ENCODE measurements at places on chromosomes 7 and 10.

DNA sequence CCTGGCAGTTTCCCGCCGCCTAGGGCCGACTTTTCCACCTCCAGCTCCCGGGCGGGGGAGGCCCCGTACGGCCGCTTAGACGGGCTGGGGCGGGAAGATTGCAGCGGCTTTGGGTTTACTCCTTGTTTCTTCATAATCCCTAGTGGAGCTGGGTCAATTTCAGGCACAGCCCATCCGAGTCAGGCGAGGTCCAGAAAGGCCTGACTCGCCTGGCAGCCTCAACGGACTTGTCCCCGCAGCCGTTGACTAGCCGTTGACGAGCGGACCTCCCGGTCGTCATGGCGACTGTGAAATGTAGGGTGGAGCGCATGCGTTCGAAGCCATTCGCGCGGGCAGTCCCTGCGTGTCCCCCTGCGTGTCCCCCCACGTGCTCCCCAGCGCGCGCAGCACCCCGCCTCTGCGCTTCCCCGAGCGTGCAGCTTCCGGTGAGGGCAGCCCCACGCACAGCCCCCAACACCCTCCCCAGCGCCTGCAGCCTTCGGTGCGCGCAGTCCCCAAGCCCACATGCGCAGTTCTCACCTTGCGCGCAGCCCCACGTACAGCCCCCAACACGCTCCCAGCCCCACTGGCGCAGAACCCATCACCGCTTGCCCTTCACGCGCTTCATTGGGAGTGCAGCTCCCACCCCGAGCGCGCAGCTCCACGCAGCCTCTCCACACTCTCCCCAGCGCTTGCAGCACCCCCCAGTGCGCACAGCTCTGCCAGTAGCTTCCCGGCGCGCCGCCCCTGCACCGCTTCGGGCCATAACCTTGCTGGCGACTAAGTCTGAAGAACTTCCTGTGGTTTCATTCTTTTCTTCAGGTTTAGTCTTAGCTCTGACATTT lies 67.8 kb downstream of the TBX20 start:
- peak; percentile 82 for DNase-seq

DNA sequence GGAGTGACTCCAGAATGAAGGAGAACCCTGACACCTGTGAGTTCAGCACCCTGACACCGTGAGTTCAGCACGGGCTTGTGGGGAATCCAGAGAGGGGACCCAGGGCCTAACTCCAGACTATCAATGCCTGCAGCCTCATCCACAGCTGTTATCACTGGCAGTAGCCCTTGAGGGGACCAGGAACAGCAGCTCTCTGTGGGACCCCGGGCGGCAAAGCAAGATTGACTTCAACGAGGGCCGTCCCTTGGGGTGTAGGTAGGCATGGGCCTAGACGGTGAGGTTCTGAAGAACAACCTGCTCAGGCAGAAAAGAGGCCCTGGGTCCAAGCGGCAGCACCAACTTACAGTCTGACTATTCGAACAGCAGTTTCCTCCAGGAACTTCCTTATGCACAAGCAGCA lies 8.9 kb downstream of the GRID1 start:
- DNase-seq = no peak

GRCh38 chr10:97633921-97634320 lies 621 bp upstream of the MORN4 start:
- DNase-seq = no peak

GRCh38 chr10:110076559-110077318 lies 69.0 kb downstream of the ADD3 start:
- no peak for DNase-seq

GRCh38 chr7:112572669-112573301 lies 92.0 kb downstream of the LSMEM1 start:
- no peak for DNase-seq
